Natural killer cell (primary cell): ENCODE measurements at places on chromosomes 12 and 14. TPM values are rescaled to one million over a fixed set of nuclear protein-coding genes. Genes with fewer than 3 reads are reported as not detected.

Gene CLEC2A
- not detected for total RNA-seq

DNA sequence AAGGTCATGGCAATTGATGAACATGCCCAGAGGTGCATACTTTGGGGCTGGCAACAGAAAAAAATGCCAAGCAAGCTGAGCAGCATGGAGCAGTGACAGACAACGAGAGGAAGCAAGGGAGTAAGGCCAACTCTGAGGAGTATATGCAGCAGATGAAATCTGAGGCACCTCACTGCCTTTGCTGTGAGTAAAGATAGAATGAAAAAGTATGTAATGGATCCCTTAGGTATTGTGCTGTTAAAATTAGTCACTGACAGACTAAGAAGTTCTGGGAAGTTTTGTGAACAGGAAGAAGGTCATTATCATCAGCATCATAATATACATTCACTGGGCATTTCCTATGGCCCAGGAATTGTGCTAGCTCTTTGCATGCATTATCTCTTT lies 269.9 kb downstream of the DUSP6 start:
- DNase-seq: no peak

GRCh38 chr14:72946491-72946890 lies 20.2 kb downstream of the DCAF4 start:
- DNase-seq: no peak

Gene TMEM121
- total RNA-seq: 0.80 TPM

GRCh38 chr12:49924628-49925246 lies 21.0 kb upstream of the FAIM2 start:
- no peak for DNase-seq

Gene NGB
- total RNA-seq: not detected

GRCh38 chr12:45727301-45727979 lies 2.1 kb upstream of the ARID2 start:
- peak; percentile 96 for DNase-seq

GRCh38 chr12:131675126-131676080 lies 35.5 kb upstream of the SFSWAP start:
- DNase-seq: no peak

- DNase-seq: no peak
These were observed 144.5 kb downstream of the TGFB3 start for GRCh38 chr14:75837151-75837787.

DNA sequence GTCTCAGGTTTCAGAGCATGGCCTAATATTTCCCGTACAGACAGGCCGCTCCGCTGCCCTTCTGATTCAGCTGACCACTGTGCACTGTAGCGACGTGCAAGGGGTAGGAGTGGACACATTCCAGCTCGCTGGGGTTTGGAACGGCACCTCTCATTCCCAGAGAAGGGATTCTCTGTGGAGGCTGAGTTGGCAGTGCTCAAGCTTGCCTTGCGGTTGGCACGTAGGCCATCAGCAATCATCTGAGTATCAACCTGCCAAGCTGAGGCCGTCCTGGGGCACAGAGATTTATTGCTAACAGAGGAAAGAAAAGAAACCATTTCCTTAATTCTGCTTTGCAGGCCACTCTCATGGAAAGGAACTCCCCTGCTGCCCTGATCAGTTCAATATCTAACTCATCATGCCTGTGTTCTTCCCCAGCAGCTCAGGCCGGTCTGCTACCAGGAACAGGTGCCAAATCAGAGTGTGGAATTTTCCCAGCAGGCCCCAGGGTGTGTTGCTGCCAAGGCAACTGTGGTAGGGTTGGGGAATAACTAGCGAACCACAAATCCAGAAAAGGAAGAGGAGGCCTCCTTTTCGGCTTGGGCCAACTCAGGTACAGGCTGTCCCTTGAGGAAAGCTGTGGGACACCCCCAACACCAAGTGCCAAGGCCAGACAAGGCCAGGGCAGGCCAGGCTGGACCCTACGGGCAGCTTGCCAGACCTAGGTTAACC lies 92.5 kb downstream of the SSPN start:
- DNase-seq: no peak

Gene FOXG1
- not detected for total RNA-seq

Gene SLC17A8
- total RNA-seq: not detected

DNA sequence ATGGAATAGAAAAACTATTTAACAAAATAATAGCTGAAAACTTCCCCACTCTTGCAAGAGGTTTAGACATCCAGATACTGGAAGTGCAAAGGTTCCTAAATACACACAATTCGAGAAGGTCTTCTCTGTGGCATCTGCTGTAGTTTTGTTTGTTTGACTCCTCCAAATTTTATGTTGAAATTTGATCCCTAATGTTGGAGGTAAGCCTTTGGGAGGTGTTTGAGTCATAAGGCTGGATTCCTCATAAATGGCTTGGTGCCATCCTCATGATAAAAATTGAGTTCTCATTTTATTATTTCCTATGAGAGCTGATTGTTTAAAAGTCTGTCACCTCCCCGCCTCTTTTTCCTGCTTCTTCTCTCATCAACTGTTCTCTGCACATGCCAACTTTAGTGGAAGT lies 182.7 kb downstream of the MYRFL start:
- DNase-seq: no peak

- no peak for DNase-seq
These were observed 41.4 kb downstream of the MYO1H start for GRCh38 chr12:109389146-109389545.

DNA sequence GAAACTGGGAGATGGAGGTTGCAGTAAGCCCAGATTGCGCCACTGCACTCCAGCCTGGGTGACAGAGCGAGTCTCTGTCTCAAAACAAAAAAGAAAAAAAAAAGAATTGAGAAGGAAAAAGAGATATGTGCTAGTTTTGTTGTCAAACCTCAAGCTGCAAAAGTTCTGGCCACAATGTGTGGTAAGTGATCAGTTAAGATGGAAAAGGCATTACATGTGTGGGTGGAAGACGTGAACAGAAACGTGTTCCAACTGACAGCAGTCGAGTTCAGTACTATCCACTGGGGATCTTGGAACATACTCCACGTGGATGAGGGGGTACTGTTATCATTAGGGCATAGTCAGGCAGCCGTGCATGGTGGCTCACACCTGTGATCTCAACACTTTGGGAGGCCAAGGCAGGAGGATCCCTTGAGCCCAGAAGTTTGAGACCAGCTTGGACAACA lies 17.3 kb downstream of the GPR68 start:
- DNase-seq: no peak

GRCh38 chr14:43369710-43370564 lies 1137.1 kb downstream of the FSCB start:
- DNase-seq: no peak

- DNase-seq: no peak
These were observed 6.2 kb upstream of the MYH6 start for GRCh38 chr14:23414254-23414653.

Gene TAS2R8
- total RNA-seq: not detected

Gene ANKS1B
- total RNA-seq: not detected

Gene RNFT2
- 6.9 TPM for total RNA-seq

- peak; percentile 44 for DNase-seq
These were observed 95.9 kb upstream of the PPP2R5C start for GRCh38 chr14:101665478-101666078.

GRCh38 chr12:82874945-82875344 lies 188.2 kb downstream of the TMTC2 start:
- no peak for DNase-seq

Gene PPP2R3C
- total RNA-seq: 48.3 TPM

Gene SOS2
- total RNA-seq: 64.7 TPM

Gene TUBA1A
- total RNA-seq: 403 TPM

Gene KDM2B
- total RNA-seq: 97.3 TPM

DNA sequence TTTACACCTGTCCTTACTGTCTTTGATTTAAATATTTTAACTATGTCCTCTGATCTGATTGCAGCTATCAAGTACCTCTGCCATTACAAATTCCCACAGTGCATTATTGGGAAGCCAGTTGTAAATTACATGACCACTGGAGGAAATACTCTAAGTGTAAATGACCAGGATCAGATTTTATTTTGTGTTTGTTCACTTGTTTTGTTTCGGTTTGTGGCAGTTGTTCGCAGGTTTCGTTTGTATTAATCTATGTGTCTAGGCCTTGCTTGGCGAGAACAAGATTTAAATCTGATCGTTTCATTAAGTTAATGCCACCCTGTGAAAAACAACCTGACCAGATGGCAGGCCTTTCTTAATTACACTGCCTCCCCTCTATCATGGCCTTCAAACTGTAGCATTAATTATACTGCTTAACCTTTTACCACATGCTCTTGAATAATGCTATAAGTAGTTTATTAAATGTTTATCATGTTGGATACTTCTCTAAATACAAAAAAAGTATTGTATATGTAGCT lies 990.1 kb downstream of the TMTC2 start:
- DNase-seq: no peak

- no peak for DNase-seq
These were observed 41.9 kb upstream of the BDKRB2 start for GRCh38 chr14:96162741-96163140.
